ENCODE measurements at places on chromosomes 6 and 20.

GRCh38 chr6:113734982-113735381 lies 122.2 kb upstream of the MARCKS start:
- no peak for DNase-seq

- DNase-seq, result peak; percentile 95
Measured at GRCh38 chr6:170222498-170223471, 68.1 kb downstream of the DLL1 start.

- no peak for DNase-seq
Measured at GRCh38 chr6:56803594-56803993, 151.3 kb upstream of the BEND6 start.

DNA sequence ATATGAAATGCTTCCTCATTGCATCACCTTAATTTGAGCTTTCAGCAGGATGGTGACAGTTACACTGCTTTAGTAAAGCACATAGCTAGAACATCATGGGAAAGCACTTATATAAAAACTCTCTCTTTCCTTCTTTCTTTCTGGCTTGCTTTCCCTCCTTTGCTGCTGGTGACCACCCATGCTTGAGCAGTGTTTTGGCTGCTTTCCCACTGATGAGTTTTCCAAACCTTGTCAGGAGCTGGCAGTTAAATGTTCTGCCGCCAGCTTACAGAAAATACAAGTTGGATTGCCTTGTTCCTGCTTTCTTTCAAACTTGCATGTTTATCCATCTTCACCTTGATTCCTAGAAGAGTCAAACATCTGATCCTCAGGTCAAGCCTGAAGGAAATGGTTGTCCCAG lies 323.9 kb downstream of the FOXA2 start:
- no peak for DNase-seq

- DNase-seq, result no peak
Measured at GRCh38 chr6:39706819-39707335, 18.3 kb downstream of the KIF6 start.

DNA sequence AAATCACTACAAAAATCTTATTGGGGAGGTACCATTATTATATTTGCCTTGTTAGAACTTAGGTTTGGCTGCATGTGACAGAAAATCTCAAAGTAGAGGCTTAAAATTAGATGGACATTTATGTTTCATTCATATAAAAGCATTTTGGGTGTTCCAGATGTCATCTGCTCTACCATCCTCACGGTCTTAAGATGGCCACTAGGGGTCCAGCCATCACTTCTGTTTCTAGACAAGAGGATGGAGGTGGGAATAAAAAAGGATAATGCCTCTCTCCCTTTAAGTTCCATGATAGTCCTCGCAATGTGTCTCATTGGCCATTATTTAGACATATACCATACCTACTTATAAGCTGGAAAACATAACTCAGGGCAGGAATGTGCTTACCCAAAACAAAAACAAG lies 929.5 kb downstream of the KIF16B start:
- no peak for DNase-seq

DNA sequence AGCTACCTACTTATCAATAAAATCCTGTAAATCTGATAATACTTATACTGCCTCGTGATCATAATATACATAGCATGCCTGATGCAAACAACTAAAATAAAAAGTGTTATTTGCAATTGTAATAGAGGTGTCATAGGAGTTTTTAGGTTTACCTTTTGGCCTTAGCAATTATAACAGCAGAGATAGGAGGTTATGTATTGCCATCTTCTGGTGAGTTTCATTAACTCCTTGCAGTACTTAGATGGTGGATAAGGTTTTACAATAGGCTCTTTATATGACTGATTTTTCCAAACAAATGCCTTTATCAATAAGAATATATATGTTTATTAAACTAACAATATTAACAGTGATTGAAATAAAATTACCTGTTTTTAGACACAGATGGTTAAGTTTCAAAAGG lies 27.8 kb upstream of the MYCT1 start:
- DNase-seq, result no peak

- DNase-seq, result no peak
Measured at GRCh38 chr6:104603108-104603745, 256.5 kb downstream of the HACE1 start.

DNA sequence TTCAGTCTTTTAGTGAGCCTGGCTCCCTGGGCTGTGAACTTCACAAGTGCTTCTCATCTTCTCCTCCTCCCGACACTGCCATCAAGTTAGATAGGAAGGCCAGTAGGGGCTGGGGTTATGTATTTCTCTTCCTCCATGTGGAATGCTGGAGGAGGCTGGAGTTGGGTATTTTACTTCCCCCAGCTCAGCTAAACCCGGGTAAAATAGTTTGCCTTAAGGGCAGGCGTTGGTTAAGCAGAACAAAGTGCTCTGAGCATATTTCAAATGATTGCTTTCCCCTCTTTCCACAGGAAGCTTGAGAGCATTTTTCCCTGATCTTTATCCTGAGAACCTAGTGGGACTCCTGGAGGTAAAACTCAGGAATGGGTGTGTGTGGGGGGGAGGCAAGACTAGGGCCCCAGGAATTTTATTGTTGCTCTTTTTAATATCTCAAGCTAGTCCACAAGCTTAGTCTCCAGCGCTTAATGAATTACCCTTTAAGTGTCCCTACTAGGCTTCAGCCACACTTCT lies 16.9 kb upstream of the SUPT3H start:
- DNase-seq, result no peak

DNA sequence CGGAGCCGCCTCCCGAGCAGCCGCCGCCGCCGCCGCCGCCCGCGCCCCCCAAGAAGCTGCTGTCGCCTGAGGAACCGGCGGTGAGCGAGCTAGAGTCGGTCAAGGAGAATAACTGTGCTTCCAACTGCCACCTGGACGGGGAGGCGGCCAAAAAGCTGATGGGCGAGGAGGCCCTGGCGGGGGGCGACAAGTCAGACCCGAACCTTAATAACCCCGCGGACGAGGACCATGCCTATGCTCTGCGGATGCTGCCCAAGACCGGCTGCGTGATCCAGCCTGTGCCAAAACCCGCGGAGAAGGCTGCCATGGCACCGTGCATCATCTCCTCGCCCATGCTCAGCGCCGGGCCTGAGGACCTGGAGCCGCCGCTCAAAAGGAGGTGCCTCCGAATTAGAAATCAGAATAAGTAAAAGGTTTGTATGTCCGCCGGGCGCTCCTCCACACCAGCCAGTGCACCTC lies 145.2 kb downstream of the SOBP start:
- no peak for DNase-seq

GRCh38 chr20:50980071-50980681 lies 21.6 kb downstream of the MOCS3 start:
- DNase-seq, result peak; percentile 18

DNA sequence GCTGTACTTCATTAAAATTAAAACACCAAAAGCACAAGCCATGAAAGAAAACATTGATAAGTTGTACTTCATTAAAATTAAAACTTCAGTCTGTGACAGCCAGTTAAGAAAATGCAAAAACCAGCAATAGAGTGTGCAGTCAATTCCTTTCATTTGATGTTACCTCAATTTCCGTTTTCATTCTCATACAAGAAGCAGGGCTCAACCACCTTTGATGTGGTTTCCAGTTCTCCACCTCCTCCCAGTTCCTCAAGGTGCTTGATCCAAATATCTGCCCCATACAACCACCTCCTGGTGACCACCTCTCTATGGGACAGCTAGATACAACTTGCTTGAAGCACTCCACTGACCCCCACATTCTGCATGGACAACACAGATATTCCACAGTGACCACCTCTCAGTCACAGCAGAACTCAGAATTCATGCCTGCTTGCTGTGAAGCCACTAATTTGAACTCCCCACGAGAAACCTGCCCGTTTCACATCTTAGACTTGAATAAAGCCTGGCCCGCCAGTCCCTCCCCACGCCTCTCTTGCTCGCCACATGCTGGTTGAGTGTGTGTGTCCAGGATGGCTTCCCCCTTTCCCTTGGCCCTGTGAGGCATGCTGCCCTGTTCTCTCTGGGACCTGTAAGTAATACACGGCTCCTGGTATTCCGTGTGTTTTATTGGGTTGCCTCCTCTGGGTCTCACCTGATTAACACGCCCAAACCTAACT lies 66.1 kb downstream of the FAM50B start:
- no peak for DNase-seq

GRCh38 chr6:1916334-1917070 lies 306.8 kb downstream of the FOXC1 start:
- no peak for DNase-seq

DNA sequence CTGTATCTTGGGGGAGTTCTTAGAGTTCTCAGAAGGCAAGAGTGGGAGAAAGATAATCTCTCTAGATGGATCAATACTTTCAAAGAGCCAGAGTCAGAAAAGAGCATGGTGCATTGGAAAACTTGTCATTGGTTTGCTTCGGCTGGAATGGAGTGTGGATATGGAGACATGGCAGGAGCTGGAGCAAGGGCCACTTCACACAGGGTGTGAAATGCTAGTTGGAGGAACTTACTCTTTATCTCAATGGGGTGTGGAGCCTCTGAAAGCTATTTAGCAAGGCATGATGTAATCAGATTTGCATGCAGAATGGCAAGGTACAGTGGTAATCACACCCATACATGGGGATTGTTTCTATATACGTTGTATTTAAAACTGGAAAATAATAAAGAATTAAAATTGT lies 31.5 kb upstream of the PAQR8 start:
- no peak for DNase-seq

GRCh38 chr6:144449911-144450597 lies 164.9 kb downstream of the UTRN start:
- DNase-seq, result no peak

DNA sequence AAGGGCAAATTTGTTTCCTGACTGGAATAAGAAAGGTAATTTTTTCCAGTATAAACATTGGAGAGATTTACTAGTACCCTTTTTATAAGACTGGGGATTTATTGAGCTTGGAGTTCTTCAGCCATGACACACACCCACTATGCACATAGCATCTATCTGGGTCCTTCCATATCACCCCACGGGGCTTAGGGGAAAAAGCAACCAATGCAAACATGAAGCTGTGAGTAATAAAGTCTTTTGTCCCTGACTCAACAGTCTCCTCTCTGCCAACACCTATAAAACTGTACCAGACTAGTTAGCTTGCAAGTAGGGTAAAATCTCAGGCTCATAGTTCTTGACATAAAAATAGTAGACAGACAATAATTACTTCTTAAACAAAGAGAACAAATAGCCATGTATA lies 23.4 kb downstream of the COL21A1 start:
- DNase-seq, result no peak

- DNase-seq, result no peak
Measured at GRCh38 chr6:106525107-106525881, 104.0 kb downstream of the RTN4IP1 start.

- no peak for DNase-seq
Measured at GRCh38 chr20:17825960-17826843, 126.4 kb downstream of the BANF2 start.

- DNase-seq, result no peak
Measured at GRCh38 chr20:17161673-17162481, 65.0 kb upstream of the PCSK2 start.

DNA sequence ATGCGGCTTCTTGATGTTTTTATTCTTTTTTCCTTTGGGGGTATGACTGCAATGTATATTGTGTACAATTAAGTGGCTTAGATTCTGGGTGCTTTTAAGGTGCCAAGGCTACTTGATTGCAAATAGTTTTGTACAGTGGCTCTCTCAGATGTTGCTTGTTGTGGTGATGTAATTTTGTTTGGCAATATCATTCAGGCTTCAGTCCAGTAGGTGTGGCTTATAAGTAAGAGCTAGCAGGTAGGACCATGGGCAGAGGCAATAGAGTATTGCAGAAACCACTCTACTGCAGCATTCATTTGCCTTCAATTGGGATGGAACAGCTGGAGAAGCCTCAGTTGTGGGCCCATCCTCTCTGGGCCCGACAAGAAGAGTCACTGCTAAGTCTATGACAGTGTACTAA lies 407.9 kb upstream of the MAN1A1 start:
- no peak for DNase-seq

GRCh38 chr20:57470212-57470522 lies 54.8 kb downstream of the CTCFL start:
- peak; percentile 82 for DNase-seq

- no peak for DNase-seq
Measured at GRCh38 chr6:74577619-74578018, 628.2 kb downstream of the COL12A1 start.

DNA sequence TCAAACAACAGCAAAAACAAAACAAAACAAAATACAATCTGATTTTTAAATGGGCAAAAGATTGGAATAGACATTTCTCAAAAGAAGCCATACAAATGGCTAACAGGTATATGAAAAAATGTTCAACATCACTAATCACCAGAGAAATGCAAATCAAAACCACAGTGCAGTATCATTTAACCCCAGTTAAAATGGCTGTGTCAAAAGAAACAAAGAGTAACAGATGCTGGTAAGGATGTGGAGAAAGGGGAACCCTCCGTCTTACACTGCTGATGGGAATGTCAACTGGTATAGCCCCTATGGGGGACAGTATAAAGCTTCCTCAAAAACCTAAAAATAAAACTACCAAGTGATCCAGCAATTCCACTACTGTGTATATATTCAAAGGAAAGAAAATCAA lies 10.9 kb upstream of the NELFCD start:
- no peak for DNase-seq

All from NCI-H1417 (cell line).